ENCODE measurements at places on chromosomes 6 and 20.

DNA sequence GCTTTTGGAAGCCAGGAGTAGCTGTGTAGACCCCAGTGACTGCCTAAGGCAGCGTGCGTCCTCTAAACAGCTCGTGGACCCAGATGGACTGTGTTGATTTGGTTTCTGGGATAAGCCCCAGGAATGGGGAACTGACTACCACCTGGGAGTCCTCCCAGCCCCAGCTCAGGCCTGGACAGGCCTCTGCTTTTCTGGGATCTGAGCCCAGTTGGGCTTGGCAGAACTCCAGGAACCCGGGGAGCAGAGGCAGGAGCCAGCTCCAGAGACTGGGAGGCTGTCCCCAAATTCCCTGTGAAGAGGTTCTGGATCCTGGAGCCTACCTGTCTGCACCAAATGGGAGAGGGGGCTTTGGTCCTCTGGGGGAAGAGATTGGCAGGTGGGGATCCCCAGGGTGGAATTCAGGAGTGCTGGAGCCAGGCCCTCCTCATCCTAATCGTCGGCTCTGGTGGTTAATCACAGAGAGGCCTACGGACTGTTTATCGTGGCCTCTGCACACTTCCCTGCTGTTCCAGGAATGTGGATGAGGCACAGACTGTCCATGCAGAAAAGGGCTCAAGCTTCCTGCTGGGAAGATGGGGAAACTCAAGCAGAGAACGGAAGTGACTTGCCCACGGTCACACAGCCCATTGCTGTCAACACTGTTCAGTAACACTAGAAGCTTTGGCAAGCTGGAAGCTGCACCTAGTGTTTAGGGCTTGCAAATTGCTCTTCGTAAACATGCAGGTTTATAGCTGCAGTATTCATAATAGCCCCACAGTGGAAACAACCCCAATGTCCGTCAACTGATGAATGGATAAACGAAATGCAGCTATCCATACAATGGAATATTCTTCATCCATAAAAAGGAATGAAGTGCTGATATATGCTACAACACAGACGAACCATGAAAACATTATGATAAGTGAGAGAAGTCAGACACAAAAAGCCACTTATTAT, 100.6 kb downstream of the KCNB1 start:
- no peak for DNase-seq

- DNase-seq: peak; percentile 87
These were observed 54.5 kb upstream of the TENT5A start for GRCh38 chr6:81806793-81807565.

DNA sequence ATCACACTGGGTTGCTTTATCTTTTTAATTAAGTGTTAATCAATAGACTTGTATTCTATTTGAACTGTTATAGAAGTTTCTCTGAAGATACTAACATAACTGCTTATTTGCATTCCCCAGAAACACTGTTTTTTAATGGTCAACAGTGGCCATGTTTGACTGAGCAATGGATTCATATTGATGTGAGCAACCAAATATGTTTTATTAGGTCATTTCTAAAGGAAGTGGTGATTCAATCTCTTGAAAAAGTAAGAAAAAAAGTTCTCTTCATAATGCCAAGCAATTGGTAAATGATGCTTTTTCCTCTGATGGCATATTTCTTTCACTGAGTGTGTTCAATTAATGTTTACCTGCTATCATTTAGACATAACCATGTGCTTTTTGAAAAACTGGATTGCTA, 593.0 kb upstream of the CITED2 start:
- DNase-seq: no peak

DNA sequence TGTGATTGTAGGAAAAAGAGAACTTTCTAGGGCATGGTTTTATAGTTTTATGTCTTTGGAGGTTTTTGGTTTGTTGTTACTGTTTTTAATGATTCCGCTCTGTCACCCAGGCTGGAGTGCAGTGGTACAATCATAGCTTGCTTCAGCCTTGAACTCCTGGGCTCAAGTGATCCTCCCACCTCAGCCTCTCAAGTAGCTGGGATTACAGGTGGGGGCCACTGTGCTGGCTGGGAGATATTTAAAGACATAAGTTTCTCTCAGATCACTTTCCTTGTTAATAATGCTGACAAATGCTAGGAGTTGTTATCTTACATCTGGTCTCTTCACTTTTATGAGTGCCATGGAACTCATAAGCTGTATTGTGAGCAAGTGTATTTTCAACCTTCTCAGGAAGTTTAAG, 116.3 kb downstream of the SCAF8 start:
- DNase-seq: no peak

GRCh38 chr6:70162972-70163371, 139.9 kb downstream of the COL9A1 start:
- DNase-seq: no peak

DNA sequence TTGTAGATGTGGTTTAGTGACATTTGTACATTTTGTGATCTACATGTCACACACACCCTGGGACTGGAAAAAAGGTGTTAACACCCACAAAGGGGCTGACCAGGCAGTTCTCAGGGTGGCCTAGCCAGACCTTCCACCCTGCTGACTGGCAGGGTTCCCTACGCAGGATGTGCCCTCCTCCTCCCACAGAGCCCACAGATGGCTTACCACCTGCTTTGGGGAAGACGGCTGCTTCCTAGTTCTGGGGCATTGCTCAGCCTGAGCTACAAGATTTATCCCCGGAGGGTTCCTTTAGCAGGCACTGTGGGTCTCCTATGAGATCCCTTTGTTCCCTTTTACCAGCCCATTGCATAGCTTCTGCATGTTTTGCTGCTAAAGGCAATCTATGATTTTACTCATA, 35.1 kb downstream of the SNAP25 start:
- no peak for DNase-seq

DNA sequence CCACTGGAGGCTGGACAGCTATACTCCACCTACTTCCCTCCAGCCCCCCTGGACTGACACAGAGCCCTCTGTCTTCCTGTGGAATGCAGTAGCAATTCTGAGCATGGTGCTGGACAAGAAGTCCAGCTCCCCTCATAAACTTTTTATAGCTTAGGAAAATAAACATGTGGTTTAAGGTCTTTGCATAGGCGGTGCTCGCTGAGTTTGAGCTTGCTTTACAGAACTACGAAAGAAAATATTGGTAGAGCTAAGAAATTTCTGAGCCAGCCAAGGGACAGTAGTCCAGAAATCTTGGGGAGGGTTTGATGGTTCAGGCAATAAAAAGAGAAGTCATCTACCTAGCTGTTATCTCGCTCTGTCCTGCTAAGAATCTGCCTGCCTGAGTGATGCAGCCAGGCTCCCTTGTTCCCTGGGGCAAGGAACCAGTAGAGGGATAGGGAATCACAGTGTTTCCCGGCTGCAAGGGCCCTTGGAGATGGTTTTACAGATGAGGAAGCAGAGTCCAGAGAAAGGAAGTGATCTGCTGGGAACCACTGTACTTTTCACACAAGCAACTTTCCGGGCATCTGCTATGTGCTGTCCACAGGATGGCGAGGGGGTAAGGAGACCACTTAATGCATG, 343.4 kb downstream of the CDC5L start:
- no peak for DNase-seq
